ENCODE measurements at places on chromosomes 2 and 18. TPM values are rescaled to one million over a fixed set of nuclear protein-coding genes. Genes with fewer than 3 reads are reported as not detected.

DNA sequence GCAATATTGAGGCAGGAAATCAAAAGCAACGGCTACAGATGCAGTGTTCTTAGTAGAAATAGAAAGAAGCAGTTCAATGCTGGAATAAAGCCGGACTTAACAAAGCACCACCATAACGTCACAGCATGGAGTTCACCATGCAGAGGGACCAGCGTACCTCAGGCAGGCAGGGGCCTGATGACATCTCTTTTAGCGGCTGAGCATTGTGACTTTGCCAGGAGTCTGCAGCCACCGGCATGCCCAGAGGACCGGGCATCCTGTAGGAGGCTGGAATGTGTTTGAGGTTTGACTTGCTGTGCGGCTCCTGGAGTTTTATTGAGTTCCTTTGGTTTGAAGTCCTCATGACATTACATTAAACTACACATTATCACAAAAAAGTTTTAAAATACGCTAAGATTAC, 139.8 kb downstream of the UXS1 start:
- DNase-seq = no peak

DNA sequence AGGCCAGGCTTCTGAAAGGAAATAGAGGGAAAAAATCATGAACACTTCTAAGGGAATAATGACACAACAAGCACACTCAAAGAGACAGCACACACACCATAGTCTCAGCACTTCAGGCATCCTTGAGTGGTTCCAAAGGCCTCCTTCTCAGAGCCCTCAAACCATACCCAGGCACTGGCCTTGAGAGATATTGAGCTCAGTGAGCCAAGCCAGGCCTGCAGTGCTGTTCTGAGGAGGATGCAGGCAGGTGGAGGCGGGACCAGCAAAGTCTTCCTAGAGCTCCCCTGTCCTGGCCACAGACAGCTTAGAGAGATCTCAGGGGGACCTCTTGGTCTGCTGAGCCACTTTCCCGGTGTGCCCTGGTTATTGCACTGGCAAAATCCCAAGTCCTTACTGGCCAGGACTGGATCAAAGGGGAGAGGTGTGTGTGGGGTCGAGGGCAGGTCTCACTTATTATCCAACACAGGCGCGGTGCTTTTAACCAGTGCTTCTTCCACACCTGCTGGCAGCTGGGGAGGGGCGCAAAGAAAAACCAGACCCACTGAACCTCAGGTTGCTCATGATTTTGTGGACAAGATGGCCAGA, 86.8 kb upstream of the HAAO start:
- no peak for DNase-seq

GRCh38 chr2:85215081-85215447, 81.9 kb downstream of the TCF7L1 start:
- DNase-seq = no peak

GRCh38 chr2:5562426-5562825, 129.8 kb upstream of the SOX11 start:
- DNase-seq = no peak

- DNase-seq = no peak
These were observed 155.2 kb downstream of the ALK start for GRCh38 chr2:29766191-29766590.

- no peak for DNase-seq
These were observed 49.5 kb upstream of the FZD5 start for GRCh38 chr2:207819021-207819797.

GRCh38 chr2:231174211-231174651, 24.2 kb upstream of the ARMC9 start:
- no peak for DNase-seq

GRCh38 chr2:18435426-18436037, 124.9 kb downstream of the RDH14 start:
- peak; percentile 49 for DNase-seq

DNA sequence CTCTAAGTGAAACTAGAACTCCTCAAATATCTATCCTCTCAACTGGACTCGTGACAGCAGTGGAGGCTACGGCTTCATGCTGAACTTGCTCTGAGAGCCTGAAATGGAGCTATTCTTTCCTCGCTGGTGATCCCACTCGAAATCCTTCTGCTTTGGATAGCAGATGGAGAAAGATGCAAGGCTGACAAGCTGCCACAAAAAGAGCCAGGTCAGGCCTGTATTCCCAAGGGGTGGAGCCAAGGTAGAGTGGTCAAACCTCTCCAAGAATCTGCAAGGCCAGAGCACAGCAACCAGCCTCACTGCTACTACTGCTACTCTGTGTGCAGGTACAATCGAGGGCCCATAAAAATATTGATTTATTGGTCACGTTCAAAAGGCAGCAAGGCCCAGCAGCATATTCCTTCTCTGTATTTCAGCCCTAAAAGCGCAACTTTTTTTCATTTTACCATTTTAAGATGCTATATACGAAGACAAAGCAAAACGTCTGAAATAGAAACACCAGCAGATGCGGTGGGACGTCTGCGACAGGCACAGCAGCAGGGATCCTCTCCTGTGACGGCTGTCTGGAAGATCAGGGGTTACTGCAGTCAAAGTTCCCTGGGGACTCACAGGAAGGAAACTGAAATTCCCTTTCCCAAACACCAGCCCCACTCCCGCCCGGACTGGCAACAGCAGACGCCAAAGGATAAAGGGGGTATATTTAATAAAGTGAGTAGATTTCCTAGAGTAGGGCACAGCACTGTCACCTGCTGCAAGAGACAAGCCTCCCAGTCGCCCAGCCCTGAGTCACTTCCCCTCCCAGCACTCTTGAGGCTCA, 2.4 kb downstream of the SPRED2 start:
- DNase-seq = no peak

DNA sequence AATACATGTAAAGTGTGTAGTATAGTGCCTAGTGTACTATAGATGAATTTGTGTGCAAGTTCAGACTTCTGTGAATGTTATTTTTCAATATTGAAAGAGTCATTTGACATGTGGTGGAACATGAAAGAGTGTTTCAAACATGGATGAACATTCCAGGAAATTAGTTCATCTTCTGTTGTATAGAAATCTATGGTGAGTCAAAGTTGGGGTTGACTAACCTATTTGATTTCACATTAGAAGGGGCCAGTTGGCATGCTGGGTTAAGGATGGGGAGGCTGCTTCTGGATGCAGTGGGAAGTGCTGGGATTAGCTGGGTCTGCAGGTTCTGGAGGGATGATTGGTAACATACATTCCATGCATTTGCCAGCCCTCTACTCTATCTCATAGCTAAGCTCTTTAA, 50.6 kb downstream of the LYPD6B start:
- no peak for DNase-seq

- no peak for DNase-seq
These were observed 123.3 kb downstream of the PRKCE start for GRCh38 chr2:45774688-45775244.

DNA sequence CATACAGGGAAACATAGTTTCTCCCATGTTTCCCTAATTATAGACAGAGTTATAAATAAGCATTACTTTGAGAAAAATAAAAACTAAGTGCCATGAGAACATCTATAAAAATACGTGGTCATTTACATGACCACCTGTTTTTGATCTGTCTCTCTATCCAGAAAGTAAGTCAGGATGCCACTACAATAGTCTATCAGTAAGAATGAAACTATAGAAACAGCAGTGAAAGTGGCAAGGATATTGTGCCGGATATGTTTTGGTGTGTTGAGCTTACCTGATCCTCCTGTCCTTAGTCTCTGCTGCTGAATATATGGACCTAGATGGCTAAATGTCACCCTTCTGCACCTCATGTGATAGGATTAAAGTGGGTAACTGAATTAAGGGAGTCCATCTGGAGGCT, 512.4 kb downstream of the LRP1B start:
- DNase-seq = no peak

- no peak for DNase-seq
These were observed 5.5 kb downstream of the ARL6IP6 start for GRCh38 chr2:152723918-152724317.

DNA sequence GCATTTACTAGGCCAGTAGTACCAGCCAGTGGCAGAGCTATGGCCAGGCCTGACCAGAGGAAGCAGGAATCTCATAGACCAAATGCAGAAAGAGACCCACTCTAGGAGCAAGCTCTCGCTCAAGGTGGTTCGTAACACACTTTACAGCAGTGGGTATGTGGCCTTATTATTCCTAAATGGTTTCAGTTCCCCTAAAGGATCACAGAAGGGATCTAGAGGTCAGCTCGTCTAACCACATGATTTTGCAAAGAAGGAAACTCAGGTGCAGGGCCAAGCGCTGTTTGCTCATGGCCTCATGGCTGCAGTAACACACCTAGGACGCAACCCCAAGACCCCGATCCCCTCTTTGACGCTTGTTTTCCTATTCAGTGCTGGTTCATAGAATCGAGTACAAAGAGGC, 65.5 kb upstream of the ATG16L1 start:
- no peak for DNase-seq

DNA sequence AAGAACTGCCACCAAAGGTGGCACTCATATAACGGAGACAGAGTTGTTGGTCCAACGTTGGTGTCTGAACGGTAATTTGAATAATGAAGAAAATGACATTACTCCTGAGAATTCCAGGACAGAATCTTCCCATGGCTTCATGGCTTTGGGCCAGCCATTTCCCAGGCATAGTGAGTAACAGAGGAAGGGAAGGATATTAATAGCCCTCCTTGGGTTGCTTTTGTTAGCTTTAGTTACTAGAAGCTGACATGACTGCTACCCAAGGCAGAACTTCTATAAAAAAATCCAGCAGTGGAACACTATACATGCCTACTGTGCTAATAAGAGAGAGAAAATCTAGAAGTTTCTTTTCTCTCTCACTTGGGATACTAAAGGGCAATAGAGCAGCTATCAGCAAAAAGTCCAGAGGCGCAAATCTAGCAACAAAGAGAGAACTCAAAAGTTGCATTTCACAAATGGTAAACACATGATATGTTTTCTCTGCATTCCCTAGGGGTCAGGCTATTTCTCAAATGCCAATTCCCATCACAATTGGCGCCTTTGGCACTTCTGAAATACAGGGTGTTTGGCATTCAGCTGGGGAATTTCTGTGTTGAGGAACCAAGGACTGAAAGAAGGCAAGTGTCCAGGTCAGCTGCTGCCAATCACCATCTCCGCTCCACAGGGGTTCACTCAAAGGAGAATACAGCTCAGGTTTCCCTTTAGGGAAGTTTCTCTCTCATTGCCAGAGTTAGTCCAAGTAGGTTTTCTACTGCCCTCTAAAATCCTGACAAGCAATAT, 160.8 kb upstream of the KYNU start:
- no peak for DNase-seq

- DNase-seq = no peak
These were observed 11.0 kb downstream of the NFATC1 start for GRCh38 chr18:79406708-79407107.

The SPTBN1 gene
- polyA plus RNA-seq = 225 TPM

The DSC2 gene
- 55.5 TPM for polyA plus RNA-seq

The ICA1L gene
- 15.8 TPM for polyA plus RNA-seq

The SPP2 gene
- polyA plus RNA-seq = not detected

The RSAD2 gene
- 2.9 TPM for polyA plus RNA-seq

The LINC00305 gene
- 7.4 TPM for polyA plus RNA-seq

The LYPD1 gene
- 77.7 TPM for polyA plus RNA-seq

The ZNF385B gene
- polyA plus RNA-seq = 11.6 TPM

The SLC8A1 gene
- 68.4 TPM for polyA plus RNA-seq

The LTBP1 gene
- 83.4 TPM for polyA plus RNA-seq

The KRTCAP3 gene
- polyA plus RNA-seq = 8.5 TPM

The RAB27B gene
- 4.7 TPM for polyA plus RNA-seq

The IFIH1 gene
- 9.2 TPM for polyA plus RNA-seq
